ENCODE measurements at places on chromosomes 3 and 15.

DNA sequence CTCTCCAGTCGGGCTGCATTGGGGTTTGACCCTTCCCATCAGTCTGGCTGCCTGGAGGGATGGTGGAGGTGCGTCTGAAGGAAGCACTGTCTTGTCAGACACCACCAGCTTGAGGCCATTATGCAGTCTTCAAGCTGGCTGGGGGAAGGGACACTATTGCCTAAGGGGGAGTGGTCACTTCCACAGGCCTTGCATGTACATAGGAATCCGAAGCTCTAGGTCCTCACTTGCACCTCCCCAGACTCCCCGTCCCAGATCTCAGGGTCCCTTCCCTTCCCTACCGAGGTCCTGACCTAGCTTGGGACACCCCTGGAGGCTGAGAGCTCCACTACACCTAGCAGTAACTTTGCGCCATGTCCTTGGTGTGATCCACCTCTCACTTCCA lies 48.6 kb upstream of the KLF13 start:
- DNase-seq, result no peak

GRCh38 chr3:59023612-59024011 lies 26.2 kb downstream of the CFAP20DC start:
- DNase-seq, result no peak

GRCh38 chr3:146322216-146322817 lies 71.4 kb upstream of the PLSCR4 start:
- DNase-seq, result no peak

- no peak for DNase-seq
Measured at GRCh38 chr3:187139895-187140253, 578 bp upstream of the RPL39L start.

DNA sequence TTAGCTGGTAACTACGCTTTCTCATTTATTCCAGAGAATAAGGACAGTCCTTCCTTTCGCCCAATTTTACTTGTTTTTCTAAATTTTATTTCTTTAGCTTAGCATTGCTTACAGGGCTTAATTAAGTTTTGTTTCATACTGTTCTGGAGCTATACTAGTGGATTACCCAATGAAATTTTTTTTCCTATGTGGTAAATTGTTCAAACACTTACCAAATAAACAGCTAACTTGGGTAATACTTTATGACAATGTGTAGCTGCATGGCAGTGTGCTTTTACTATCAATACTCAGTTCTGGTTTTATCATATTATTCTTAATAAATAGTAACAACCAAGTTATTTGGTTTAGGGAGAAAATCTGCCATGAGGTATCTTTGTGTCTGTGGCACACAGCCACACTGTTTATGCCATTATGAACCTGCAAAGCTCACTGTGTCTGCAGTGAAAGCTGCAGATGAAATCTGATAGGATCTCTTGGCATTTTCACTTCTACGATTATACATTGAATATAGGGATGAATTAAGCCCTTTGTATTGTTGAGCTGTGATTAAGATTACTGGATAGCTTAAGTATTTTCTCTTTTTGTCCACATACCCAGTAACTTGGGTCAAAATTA lies 37.2 kb downstream of the UBE2E2 start:
- DNase-seq, result peak; percentile 70

GRCh38 chr3:51408813-51409212 lies 17.7 kb downstream of the RBM15B start:
- no peak for DNase-seq

DNA sequence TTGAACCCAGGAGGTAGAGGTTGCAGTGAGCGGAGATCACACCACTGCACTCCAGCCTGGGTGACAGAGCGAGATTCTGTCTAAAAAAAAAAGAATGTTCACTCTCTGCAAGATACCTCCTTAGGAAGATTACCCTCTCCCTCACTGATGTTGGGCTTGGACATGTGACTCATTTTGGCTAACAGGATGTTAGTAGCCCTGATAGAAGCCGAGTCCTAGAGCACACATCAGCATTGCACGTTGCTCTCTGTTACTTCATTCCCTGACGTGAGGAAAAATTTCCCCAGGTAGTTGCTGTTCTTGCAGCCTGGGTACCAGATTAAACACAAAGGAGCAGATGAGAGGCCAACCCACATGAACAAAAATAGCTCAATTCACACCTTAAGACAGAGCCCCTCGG lies 78.1 kb upstream of the PRICKLE2 start:
- no peak for DNase-seq

DNA sequence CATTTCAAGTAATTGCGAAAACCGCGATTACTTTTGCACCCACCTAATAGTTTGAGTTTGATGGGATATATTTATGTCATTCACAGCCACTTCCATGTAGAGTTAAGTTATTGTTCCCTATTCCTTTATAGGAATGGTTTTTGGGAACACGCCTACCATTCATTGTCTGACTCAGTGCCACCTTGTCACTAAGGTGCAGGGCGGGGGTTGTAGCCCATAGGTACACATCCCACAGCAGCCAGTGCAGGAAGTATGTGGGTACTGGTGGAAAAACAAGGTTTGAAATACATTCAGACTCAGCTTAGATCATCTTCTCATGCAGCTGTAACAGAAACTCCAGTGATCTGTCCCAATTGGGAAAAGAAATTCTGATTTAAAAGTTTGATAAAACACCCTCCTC lies 48.2 kb upstream of the CFAP161 start:
- no peak for DNase-seq

GRCh38 chr3:128339491-128340012 lies 127.1 kb downstream of the DNAJB8 start:
- DNase-seq, result no peak

GRCh38 chr3:102018551-102018950 lies 169.2 kb downstream of the NFKBIZ start:
- DNase-seq, result peak; percentile 81

DNA sequence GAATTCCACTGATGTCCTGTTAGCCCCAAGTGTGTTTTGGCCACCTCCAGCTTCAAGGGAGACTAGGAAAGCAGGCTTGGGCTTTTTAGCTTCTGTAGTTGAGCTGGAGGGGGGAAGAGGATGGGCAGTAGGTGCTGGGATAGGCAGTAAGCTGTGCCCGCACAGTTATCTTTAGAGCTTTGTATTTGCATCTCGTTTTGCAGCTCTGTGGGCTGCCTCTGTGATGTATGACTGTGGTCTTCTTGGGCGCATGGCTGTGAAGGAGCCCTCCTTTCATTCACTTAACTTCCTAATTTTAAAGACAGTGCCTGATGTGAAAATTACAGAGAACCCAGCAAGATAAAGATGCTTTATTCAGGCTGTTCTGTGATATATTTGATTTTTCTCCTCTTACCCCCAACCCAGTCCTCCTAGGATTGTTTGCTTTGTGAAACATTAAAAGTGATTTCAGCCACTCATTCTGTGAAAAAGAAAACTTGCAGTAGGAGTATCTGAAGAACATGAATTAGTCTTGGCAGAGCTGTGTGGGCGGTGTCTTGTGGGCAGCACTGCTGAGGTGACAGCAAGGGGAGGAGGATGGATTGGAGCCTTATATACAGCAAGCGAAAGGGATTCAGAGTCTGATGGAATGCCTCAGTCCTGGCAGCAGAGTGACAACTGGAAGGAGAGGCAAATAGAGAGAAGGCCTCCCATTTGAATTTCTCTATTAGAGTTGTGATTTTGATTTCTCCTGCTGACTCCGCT lies 74.3 kb downstream of the LARS2 start:
- peak; percentile 26 for DNase-seq

- DNase-seq, result peak; percentile 87
Measured at GRCh38 chr3:120145542-120146285, 51.5 kb upstream of the GSK3B start.

- peak; percentile 23 for DNase-seq
Measured at GRCh38 chr3:139353920-139354556, 10.2 kb downstream of the MRPS22 start.
